GM19239 (cell line): ENCODE measurements at places on chromosomes 11 and 22.

DNA sequence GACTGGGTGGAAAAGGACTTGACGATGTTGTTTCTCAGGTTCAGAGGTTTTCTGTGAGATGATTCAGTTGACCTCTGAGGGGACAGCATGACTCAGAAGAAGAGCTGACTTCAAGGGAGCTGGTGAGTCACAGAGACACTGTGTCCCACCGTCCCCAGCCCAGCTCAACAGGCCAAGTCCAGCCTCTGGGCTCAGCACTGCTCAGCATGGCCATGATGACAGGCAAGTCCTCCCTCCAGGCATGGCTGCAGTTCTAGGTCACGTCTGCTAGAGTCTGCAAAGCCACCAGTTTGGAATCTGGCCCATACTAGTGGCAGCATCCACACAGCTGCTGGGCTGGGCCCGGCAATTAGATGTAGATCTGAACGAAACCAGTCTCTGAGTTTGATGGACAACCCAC is 12.9 kb downstream of the TRIM29 start:
- DNase-seq: no peak

GRCh38 chr11:115576606-115577380 is 72.6 kb upstream of the CADM1 start:
- no peak for DNase-seq

GRCh38 chr22:24504540-24504939 is 9.4 kb downstream of the UPB1 start:
- no peak for DNase-seq

DNA sequence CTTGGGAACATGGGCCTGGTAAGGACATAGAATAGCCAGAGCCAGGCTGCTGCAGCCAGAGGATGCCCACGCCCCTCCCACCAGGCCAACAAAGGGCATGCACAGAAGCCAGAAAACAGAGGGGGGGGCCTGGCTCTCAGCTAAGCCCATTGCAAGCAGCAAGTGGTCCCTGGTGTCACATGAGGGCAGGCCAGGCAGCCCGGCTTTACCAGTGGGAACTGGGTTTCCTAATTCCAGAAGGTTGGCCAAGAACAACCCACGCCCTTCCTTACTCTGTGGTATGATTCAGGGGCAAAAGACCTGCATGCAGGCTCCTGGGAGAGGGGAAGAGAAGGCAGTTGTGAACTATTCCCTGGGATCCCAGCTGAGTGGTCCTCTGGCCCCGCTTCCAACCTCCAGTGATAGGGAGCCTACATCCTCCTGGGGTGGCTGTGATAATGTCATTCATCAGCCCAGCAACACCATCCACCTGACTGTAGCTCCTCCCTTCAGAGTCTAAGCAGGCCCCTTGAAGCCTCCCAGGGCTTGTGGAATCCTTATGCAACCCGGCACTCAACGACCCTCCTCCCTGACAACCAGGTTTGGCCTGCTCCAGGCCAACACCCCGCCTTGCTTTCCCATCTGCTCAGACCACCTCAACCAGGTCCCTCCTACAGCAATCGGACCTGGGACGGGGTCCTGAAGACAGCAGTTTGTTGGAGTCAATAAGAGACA is 62.1 kb upstream of the LMO1 start:
- DNase-seq: no peak

DNA sequence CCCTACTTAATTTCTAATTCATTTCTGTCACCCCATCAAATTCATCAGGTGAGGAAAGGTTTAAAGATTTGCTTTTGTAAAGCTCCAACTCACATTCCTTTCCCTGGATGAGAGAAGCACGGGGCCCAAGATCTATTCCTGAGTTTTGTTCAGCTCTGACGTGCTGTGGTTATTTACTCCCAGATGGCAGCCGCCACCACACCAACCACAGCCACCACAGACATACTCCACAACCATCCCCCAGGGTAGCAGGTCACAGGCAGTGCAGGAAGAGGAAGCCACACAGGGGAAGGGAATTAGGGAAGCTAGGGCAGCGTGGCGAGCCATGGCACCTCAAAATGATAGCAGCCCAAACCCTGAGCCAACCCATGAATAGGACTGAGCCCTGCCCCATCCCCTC is 63.5 kb upstream of the CSNK2A3 start:
- DNase-seq: no peak

DNA sequence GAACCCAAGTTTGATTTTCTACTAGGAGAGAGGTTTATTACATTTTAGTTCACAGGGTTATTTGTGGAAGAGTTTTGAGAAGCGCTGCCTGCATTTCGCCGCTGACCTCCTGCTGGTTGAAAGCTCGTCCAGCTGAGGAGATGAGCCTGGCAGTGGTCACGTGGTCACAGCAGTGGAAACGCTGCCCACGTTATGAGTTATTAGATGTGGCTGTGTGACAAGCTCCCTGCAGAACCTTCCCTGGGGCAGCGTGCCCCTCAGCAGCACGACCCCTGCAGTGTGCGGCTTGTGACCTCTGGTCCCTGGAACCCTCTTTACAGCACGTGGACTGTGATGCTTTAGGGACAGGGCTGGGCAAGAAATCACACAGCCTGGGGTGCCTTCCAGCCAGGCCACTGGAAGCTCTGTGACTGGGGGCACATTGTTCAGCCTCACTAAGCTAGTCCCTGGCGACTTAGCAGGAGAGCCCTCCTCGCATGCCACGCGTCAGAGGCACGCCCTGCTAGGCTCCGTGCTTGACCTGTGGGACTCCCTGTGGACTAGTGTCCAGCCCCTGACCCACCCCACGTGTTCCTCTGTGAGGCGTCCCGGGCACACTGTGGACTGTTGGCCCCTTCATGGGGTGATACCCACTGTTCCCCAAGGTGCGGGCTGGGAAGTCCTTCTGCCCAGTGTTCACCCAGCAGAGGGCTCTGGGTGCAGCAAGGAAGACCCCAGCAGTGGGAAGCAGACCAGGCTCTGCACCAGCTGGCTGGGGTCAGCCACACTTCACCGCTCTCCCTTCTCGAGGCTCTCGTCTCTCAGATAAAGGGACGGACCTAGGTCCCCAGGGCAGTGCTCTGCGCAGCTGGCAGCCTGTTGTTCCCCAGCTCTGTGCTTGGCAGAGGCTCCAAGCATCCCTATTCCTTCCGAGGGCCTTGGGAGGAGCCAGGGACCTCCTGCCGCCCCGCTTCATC is 349.5 kb downstream of the TBC1D22A start:
- no peak for DNase-seq

GRCh38 chr22:36351921-36352802 is 35.6 kb downstream of the MYH9 start:
- DNase-seq: no peak

- DNase-seq: no peak
These were observed 88.4 kb downstream of the SLC1A2 start for GRCh38 chr11:35330931-35331330.

DNA sequence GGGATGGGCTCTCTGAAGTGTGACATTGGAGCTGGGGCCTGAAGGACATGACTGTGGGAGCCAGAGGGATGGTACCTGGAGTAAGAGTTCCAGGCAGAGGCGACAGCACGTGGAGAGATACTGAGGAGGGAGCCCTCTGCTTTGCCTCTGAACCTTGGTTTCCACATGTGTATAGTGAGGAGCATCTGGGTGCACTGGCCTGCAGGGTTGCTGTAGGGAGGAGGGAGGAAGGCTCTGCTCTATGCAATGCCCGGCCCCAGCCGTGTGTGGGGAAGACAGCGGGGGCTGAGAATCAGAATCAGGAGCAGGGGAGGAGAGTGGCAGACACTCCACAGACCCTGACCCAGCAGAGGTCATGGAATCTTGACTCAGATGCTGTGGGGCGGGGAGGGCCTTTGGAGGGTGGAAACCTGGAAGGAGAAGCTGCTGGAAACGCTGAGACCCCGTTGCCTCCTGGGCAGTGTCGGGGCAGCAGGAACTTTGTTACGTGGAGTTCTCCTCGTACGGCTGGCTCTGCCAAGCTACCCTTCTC is 4.0 kb downstream of the SCYL1 start:
- no peak for DNase-seq

DNA sequence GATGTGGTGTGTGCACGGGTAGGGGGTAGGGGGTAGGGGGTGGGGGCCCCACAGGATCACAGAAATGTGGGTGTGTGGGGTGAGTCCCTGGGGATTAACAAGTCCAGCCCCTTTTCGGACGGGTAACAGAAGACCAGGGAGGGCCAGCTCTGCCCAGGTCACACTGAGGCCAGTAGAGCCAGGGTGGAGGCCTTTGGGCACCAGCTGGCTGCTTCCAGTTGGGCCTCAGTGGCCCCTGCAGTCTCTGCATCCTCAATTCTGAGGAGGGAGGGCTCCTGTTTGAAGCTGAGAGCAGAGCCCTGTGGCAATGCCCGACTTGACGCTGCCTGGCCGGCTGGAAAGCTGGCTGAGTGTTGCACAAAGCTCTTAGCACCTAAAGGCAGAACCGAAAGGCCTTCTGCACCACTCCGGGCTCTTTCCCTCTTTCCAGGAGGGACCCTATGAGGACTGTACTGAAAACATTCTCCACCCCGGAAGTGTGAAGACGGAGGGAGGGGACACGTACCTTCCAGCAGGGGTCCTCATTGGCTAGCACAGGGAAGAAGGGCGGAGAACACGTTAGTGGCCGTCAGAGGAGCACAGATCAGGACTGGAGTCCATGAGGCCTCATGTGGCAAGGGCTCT is 120.4 kb downstream of the PHF21B start:
- no peak for DNase-seq

DNA sequence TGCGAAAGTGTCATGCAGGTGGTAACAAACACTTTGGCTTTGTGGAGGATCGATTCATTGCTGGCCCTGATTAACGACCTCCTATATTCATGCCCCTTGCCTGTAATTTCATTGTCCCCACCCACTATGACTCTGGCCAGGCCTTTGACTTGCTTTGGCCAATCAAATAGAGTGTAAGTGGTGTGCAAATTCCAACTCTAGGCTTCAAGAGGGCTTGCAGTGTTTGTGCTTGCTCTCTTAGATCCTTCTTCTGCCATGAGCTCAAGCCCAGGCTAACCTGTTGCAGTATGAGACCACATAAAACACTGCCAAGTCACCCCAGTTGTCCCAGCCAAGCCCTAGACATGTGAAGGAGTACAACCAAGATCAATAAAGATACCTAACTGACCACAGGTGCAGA is 48.0 kb downstream of the RCN1 start:
- DNase-seq: no peak

DNA sequence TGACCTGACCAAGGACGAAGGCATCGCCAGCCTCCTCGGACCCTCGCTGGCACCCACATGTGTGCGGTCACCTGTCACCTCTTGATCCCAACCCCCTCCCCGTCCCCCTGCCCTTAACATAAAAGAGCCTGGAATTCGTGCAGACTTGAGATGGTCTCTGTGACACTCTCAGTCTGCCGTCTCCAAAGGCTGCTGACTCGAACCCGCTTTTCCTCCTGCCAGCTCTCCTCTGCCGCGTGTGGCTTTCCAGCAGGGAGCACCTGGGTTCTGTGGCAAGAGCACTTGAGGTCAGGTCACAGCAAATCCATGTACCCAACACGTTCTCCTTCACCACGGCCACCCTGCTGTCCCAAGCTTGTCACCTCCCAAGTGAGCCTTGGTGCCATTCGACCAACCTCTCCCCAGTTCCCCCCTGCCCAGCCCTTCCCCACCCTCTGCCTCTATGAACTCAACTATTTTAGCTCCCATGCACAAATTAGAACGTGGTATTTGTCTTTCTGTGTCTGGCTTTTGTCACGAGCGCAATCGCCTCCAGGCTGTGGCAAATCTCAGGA is 207.6 kb downstream of the BRD1 start:
- no peak for DNase-seq

DNA sequence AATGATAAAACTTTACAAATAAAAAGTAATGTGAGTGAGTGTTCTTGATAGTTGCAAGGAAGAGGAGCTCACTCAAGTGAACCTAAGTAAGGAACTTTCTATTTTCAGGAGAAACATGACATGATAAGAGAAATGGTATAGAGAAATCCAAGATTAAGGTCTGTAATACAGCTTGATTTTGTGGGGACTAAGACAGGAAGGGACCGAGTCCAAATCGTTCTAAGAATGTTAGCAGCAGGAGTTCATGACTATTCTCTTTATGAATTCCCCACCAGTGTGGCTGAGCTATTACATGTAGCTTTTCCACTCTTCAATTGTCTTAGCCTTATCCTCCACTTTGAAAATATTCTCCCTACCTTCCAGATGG is 698.6 kb upstream of the ARHGAP42 start:
- DNase-seq: no peak

GRCh38 chr11:102591160-102591718 is 33.9 kb downstream of the MMP20 start:
- no peak for DNase-seq

DNA sequence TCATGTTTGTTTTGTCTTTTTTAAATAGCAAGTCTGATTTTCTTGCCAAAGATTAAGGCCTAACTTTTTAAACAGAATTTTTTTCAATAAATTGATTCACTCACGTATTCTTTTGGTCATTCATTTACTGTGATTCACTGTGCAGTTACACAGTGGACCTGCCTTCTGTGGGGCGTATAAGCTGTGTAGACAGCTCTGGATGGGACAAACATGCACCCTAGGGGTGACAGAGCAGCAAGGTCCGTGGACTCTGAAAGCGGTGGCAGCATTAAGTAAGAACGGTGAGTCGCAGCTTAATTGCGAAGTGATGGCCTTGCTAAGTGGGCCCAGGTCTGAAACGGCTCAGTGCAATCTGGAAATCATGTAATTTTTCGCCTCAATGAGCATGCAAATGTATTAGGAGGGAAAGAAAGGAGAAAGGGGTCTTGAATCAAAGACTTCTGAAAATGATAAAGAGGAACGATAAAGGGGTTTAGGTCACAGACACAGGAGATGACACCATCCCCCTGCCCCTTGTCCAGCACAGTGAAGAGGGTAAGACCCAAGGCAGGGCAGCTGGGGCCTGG is 113.1 kb downstream of the SPATA19 start:
- DNase-seq: no peak

GRCh38 chr11:44983786-44984185 is 33.1 kb upstream of the TP53I11 start:
- no peak for DNase-seq

DNA sequence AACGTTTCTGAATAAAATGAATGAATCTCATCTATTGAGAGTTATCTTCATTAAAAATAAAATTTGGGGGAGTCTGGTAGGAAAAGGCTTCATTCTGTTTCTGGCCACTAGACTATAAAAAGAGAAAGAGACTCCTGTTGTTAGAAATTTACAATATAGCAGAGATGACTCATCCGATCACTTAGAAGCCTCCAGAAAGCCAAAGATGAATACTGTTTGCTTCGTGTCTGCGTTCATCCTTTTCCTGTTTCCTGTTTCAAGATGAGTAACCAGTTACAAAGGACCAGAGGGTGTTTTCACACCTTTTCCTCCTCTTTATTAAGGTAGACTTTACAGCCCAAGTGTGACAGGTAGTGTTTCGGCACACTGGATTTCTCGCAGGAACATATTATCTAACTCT is 1120.7 kb downstream of the LRRC4C start:
- DNase-seq: no peak

DNA sequence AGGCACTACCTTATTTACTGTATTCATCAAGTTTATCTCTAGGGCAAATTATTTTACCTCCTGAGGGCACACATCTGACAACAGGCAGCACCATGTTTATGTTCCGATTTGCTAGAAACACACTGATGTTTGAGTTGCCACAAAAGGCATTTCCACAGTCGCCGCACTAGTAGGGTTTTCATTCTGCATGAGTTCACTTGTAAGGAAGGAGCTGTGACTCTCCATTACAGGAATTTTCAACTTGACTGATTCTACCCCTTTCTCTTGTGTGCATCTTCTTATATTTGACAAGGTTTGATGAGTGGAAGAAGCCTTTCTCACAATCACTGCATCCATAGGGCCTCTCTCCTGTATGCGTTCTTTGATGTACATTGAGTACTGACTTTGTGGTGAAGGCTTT is 455.9 kb upstream of the CNTN5 start:
- no peak for DNase-seq
